OCI-M1 (cell line): ENCODE measurements at places on chromosomes 16 and 17.
A peak's percentile ranks its signal among the peaks of the same experiment; 100 is the strongest.

DNA sequence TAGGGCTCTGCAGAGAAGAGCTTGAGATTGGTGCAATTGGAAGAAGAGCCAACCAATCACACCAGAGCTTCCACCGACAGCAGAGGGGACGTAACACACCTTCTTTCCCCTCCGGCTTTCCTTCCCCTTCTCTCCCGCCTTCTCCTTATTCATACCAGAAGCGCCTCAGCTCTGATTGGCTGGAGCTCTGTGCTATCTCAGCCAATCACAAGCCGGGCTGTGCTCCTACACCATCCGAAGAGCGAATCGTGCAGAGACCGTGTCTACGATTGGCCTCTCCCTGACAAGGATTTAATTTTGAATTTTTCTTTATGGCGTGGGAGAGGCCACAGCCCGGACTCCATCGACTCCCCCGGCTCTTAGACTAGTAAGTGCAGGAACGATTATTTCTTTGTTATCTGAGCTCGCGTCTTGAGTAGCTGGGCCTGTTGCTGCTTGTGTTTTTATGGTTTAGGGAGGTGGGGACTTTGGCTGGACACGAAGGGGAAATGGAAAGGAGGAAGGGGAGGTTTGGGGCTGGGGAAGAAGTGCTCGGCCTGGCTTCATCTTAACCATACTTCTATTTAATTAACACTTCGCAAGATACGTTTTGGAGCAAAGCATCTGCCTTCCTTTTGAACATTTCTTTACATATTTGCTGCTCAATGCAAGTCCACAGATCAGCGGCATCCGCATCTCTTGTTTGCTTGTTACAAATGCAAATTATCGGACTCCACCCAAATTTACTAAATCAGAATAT is at the start of gene PRR11:
PRR11 (plus strand) TSS at position 308 of the 739 bp plus-strand sequence. CDS start 14,007 bp downstream, outside the sequence.
- peak; percentile 100 for DNase-seq

GRCh38 chr17:74493331-74493833 is 26.9 kb downstream of the CD300A start:
- DNase-seq, result peak; percentile 79

DNA sequence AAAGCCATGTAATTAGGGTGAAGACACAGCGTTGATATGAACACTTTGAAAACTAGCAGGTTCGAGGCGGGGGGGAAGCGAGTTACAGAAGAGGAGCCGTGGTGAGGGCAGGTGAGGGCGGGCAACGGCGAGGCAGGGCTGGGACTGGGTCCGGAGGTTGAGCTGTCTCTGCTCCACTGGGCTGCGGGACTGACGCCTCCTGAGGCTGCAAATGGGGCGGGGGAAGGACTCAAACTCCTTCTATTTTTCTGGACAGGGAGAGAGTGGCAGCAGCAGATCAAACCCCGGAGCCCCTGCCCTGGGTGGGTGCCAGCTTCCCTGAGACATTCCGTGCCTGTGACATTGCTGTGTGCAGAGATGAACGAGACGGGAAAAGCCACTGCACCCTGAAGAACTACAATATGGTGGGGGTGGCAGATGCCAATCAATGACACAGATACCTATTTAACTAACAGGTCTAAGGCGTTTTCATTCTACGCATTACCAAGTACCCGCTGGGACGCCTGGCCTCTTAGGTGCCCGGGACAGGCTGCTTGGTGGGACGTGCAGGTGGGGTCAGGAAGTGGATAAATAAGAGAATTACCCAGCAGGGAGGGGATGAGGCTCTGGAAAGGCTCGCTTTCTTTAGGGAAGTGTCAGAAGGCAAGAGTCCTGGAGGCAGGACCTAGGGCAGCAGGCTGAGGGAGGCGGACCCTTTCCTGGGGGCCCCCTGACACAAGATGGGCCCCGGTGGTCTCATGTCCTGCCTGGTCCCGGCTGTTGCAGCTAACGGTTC is 30.4 kb downstream of the RPH3AL start:
- no peak for DNase-seq

- peak; percentile 78 for DNase-seq
Observed at GRCh38 chr16:19331794-19332193, 46.3 kb downstream of the CLEC19A start.

GRCh38 chr16:24174504-24174903 is 81.6 kb upstream of the CACNG3 start:
- DNase-seq, result no peak

- no peak for DNase-seq
Observed at GRCh38 chr17:46949291-46950174, 26.6 kb downstream of the GOSR2 start.

DNA sequence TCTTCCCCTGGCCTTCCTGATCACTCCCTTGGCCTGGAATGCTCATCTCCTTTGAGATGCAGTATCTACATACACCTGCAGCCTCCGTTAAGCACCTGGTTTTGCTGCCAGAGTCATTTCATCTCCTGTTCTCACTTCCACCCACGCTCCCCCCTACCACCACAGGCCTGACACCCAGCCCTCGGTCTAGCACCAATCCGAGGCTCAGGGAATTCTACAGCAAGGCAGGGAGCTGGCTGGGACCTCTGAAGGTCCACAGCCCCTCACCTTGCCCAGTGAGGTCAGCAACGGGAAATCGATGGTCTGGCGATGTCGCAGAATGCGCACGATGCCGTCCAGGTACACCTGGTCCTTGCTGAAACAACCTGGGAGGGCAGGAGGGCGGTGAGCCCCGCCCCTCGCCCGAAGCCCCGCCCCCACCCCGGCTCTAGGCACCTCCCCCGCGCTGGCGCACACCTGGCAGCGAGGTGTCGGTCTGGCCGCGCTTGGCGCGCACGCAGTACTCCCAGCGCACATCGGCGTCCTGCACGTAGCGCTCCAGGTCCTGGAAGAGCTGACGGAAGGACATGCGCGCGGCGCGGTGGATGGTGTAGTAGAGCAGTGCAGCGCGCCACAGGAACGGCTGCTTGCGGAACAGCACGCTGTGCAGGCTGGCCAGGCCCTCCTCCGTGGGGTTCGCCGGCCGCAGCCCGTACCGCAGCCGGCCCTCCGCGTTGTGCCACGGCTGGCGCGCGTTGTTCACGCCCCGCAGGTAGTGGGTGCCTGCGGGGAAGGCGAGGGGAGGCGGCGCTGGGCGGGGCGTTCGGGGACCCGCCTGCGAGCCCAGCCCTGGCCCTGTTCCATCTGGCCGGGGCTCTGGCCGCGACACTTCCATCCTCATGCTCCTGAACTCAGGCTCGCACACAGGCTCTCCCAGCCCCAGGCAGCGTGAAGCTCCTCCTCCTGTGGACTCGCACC is 5.7 kb downstream of the MATCAP1 start:
- DNase-seq, result peak; percentile 39

DNA sequence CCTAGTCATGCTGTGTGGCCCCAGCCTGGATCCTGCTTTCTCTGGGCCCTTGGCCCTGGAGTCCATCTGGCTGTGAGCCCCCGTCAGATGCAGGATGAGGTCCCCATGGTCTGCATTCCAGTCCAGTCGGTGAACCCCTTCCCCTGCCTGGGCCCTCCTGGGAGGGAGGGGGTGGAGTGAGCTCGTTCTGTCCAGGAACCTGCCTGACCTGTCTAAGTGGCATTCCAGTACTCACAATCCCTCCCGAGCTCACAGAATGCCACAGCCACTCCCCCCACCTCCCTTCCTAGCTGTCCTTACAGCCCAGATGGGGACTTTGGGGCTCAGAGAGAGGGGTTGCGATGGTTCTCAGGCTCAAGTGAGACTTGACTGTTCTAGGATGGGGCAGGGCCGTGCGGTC is 15.5 kb downstream of the SPNS2 start:
- DNase-seq, result no peak

DNA sequence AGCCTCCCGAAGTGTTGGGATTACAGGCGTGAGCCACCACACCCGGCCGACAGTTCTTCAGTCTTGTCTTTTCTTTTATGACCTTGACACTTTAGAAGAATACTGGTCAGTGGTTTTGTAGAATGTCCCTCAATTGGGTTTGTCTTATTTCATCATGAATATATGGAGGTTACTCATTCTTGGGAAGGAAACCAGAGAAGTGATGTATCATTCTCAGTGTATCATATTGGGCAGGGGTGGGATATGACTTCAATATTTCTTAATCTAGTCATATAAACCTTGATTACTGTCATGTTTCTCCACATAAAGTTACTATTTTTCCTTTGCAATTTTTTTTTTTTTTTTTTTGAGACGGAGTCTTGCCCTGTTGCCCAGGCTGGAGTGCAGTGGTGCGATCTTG is 36.9 kb downstream of the SNTB2 start:
- DNase-seq, result no peak

DNA sequence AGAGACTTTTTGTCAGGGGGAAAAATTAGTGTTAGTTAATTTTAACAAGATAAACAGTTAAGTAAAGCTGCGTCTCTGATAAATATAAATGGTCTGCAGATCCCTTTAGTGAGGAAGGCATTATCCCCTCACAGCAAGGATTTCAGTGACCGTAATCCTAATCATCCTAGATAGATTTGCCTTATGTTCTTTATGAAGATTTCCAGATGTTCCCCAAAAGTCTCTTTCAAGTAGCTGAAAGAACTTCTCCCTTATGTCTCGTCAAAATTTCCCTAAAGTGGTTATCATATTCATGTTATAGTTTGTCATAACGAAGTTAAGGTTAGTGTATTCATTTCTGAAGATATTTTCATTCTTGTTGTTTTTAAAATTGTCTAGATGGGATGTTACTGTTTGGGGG is 5.6 kb downstream of the MOSMO start:
- no peak for DNase-seq

GRCh38 chr16:50742576-50743200 is 802 bp downstream of the CYLD start:
- DNase-seq, result peak; percentile 18

DNA sequence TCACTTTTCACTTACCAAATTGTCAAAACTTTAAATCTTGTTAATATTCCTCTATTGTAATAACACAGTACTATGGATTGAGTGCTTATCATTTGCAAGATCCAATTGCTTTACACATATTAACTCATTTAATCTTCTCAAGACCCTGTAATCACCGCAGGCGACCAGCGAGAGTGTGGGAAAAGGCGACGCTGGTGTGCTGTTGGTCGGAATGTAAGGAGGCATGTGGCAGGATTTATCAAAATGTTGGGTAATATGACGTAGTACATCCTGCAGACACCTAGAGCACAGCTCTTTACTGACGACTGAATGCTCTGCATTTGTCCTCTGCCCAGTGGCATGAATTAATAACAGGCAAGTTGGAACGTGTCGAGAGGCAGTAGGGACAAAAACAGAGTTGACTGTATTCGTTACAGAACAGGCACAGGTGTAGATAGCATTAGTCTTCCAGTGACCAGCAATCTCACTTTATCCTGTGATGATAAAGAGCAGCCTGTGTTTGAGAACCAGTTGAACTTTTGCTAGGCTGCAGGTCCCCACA is 80.3 kb downstream of the TNRC6C start:
- no peak for DNase-seq

DNA sequence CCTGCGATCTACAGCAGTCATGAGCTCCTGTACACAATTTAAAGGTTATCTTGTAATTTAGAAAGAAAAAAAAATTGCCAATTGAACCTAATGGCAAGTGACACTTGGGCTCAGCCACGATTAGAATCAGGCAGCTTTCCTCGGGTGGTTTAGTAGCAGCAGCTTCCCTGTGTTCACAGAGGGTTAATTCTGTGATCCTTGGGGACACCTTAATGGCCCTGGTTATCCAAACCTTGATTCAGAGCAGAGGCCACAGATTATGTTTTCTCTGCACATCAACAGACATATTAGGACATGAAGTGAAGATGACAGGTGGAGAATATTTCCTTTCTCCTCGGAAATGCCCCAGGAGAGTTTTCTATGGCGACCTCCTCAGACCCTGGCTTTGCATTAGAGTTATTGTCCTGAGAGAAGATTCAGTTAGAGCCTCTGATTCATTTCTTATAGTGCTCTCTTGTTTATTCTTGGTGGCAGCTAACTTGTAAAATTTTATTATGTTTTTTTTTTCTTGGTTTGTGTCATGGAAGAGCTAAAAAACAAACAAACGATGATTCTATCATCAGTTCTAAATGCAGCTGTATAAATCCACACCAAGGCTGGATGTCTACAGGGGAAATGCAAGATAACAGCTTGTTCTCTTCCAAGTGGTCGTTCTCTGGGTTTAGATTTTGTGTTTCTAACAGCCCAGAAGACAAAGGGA is 351.2 kb upstream of the DYNLRB2 start:
- no peak for DNase-seq

DNA sequence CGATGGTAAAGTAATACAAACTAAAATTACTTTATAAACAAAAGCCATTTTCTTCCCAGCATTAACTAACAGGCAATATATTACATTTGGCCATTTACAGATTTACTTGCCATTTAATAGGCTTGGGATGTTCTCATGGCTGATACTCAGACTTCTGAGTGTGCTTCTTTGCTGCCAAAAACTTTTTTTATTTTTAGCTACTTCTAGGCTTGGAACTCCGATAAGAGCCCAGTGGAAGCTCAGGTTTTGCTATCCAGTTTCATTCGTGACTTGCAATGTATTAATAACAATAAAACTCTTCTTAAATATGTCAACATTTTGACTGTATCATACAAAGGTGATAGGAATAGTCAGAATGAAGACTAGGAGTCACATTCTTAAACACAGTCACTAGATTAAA is 152.3 kb downstream of the ITFG1 start:
- DNase-seq, result no peak

- DNase-seq, result no peak
Observed at GRCh38 chr16:85873153-85873552, 25.8 kb upstream of the IRF8 start.

GRCh38 chr17:28466001-28466400 is 7.4 kb upstream of the SLC13A2 start:
- DNase-seq, result no peak

DNA sequence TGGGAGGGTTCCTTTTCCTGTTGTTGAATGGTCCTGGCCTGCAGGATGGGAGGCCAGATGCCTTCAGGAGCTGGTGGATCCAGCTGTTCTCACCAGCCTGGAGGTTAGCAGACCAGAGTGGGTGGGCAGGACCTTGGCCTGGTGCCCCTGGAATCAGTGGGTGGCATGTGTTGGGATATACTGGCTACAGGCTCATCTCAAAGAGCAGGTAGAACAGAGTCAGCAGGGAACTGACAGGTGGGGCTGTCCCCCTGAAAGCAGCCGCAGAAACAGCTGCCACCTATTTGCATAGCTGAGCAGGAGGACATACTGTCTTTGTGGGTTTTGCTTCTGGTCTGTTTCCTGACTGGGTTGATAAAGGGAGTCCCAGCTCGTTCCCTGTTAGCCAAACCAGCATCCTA is 144.1 kb downstream of the RAB11FIP4 start:
- no peak for DNase-seq

DNA sequence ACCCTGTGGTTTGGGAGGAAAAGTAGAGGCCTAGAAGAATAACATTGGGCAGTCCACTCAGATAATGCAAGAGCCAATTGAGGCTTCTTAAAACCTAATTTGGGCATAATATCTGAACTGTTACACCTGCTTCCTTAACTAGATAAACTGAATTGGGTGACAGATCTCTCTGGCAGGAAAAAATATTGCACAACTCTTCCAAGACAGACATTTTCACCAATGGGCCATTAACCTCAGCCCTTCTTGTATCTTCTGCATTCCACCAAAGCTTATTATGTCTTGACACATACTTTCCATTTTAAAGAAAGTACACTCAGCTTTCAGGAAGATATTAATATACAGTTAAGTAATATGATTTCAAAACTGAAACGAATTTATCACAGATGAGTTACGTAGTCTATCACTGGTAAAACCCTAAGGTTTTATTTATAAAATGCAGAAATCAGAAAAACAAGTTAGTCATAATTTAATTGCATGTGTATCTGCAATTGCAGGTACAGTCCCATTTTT is 79.9 kb upstream of the MON1B start:
- peak; percentile 3 for DNase-seq
